Activated naive CD4-positive, alpha-beta T cell treated with Interleukin-2 at 50 U/mL for 16 hours (primary cell): ENCODE measurements at places on chromosomes 4 and X.

DNA sequence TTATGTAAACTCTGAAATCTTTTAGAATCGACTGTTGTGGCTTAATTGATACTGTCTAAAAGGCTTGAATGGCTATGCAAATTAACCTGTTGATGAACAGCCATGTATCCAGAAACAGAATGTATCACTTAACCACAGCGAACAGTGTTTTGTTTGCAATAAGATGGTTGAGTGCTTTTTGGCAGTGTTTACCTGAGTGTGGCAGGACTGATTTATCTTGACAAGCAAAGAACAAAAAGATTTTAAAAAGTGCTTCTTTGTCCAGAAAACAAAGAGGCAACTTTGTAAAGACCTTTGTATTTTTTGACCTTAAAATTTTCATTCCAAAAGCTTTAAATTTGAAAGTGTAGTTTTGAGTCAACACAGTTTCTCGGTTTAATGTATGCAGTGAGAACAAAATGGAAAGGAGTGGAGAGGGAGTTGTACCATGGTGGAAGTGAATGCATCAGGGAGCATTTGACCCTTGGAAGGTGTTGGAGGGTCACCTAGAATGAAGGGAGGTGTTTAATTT is 18.0 kb downstream of the ARHGAP10 start:
- no peak for DNase-seq

- no peak for DNase-seq
Observed at GRCh38 chr4:65559270-65559669, 111.0 kb downstream of the EPHA5 start.

DNA sequence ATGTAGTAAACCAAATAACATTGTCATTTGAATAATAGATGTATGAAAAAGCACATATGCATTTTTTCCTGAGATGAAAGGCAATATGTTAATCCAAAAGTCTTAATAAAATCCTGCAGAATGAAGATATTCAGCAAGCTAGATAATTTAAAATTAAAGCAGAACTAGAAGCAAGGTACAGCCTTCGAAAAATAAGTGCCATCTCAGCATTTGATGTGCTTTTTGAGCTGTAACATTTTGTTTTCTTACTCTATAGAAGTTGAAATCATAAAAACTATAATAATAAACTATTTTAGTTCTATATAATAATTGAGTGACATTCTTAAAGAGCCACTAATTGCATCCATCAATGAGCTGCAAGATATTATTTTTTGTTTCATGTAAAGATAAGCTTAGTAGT is 410.4 kb upstream of the TRAM1L1 start:
- DNase-seq: no peak

- DNase-seq: no peak
Observed at GRCh38 chr4:99815597-99816011, 1.0 kb upstream of the DAPP1 start.

DNA sequence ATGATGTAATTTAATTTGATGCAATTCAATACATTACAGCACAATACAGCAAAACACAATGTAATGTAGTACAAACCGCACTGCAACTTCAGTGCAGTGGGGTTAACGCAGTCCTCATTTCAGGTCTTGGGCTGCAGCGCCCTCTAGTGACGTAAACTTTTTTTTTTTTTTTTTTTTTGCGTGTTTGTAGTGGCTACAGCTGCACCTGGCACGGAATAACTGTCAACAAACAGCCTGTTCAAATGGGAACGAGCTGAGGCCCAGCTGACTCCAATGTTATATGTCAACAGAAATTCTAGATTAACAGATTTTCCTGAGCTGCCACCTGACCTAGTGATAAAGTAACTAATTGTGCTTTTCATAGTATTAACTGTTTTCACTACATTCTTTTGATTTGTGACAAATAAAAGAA is 33.5 kb upstream of the RASSF6 start:
- DNase-seq: no peak

DNA sequence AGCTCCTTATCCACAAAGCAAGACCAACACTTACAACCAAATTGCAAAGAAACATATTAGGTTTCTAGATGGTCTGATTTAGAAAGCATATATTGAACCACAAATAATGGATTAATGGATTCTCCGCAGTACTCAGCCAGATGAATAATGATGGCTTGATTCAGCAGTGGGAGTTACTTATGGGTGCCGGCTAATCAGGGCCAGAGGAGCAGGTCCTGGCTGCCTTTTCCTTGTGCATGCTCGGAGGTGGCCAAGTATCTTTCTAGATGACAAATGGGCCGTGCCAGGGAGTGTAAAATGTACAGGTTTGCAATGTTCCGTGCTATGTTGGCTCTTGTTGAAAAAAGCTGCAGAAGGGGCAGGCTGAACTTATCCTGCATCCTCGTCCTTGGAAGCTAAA is 70.2 kb downstream of the VCX3A start:
- no peak for DNase-seq

- DNase-seq: no peak
Observed at GRCh38 chr4:184796906-184797305, 28.9 kb downstream of the ACSL1 start.

DNA sequence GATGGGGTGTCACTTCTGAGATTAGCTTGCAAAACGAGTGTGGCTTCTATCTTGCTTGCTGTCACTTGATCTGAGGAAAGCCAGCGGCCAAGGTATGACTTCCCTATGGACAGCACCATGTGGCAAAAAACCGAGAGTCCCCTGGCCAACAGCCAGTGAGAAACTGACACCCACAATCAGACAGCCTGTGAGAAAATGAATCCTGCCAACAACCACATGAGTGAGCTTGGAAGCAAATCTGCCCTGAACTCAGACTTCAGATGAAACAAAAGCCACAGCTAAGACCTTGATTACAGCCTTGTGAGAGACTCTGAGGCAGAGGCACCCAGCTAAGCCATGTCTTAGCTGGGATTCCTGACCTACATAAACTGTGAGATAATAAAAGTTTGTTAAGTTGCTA is 45.5 kb downstream of the PPP1R2C start:
- DNase-seq: no peak

GRCh38 chr4:15756361-15756861 is 21.7 kb upstream of the CD38 start:
- DNase-seq: peak; percentile 79

DNA sequence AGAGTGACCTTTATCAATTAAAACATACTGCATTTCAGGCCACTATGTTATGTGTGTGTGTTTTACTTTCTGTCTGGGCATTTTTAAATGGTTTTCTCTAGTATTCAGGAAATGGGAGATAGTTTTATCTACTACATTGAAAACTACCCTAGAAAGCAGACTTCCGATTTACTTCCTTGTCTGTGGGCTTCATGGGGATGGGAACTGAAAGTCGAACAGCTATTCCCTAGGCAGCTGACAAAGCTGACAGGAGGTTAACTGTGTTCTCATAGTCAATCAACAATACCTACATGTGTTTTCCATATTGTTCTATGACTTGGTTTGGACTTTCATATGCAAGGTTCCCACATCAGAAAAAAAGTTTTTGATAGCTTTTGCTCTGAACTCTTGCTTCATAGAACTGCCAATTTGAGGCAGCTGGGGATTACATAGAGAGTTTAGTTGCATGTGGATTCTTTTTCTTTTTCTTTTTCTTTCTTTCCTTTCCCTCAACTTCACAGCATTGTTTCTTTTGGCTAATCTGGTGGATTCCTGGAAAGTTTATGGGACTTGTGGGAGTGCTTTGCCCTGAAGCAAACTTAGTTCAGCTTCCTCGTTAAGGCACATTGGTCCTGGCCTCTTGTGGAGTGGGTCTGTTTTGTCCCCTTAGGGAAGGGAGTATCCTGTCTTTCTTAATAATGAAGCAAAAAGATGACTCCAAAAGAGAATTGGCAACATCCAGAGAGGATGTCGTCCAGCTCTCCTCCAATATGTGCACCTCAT is 327.1 kb upstream of the GIMD1 start:
- no peak for DNase-seq

DNA sequence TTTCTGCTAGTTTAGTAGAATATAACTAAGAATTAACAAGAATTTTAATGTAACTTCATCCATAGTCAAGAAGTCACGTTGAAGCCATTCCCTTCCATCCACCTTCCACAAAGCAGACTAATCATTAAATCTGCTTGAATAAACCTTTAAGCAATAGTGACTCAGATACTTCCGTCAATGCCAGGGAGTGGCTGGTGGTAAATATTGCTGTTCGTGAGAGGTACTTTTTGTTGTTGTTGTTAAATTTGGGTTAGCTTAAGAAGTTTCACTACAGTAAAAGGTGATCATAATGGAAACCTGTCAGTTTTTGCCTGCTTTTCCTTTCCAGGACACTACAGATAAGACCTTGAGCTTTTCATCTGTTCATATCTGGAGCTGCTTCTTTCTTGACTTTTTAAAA is 316.3 kb downstream of the TMA16 start:
- DNase-seq: no peak

DNA sequence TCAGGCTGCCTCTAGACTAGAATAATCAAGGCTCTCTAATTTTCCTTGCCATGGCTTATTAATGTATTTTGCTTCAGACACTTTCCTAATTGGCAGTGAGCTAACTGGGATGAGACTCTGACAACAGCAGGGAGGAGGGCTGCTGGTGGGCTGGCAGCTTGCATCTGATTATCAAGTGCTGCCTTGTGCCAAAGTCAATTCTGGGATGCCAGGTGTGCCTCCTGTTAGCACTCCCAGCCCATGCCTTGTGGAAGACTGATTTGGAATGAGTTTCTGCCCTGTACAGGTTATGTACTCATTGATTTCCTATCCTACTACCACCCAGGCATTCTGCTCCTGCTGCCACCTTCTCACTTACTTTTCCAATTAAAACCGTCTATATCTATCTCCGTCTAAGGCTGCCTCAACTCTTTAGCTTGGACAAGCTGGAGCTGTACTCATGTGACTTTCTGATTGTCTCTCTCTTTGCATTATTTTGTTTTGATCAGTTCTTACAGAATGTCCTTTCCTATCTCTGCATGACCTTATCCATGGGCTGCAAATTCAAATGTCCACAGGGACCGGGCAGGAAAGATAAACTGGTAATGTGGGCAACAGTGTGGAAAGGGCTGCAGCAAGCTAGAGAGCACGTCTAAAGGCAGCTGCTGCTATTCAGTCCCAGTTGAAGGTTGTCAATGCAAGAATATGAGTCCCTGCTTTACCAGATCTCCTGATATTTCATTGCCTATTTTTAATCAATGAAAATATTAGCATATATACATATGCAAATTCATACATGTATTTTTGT is 112.6 kb downstream of the GABRA2 start:
- DNase-seq: no peak

GRCh38 chr4:69849969-69850368 is 10.0 kb downstream of the SULT1E1 start:
- DNase-seq: no peak

GRCh38 chr4:128424527-128425497 is 137.2 kb upstream of the PGRMC2 start:
- DNase-seq: no peak
